ENCODE measurements at places on chromosomes 1 and 21. TPM values are rescaled to one million over a fixed set of nuclear protein-coding genes. Genes with fewer than 3 reads are reported as not detected.

DNA sequence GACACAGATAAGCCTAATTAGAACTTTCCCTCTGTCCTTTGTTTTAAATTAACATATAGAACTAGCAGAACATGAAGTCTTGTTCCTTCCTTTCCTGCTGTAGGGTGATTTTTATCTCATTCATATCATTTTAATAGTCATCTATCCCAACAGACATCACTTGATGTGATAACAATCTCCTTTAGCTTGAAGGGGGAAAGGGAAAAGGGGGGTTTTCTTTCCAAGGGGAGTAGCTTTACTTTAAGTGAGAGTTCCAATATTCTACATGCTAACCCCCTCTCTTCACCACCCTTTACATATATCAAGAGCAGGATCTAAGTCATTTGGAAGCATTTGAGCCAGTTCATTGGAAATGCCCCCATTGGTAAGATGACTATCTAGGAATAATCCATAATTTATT lies 241.9 kb downstream of the HHIPL2 start:
- DNase-seq = no peak

Gene PLPP3
- total RNA-seq = 17.2 TPM

Gene MYOG
- total RNA-seq = not detected

Gene LRP8
- 57.4 TPM for total RNA-seq

Gene ZBTB8A
- total RNA-seq = 6.3 TPM

DNA sequence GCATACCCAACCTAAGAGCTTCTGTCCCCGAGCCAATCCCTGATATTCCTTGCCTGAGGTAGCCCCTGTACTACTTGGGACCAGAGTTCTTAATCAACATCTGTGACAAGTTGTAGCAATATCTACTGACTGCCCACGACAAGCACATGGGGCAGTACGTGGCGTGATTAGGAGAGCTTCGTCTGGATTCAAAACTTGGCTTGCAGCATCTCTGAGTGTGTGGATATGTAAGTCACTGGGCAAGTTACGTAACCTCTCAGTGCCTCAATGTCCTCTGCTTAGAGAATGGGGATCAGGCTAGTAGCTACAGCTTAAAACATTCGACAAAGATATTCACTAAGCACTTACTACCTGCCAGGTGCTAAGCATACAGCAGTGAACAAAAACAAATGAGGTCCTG lies 5.0 kb downstream of the HSPG2 start:
- no peak for DNase-seq

Gene PLA2G2D
- not detected for total RNA-seq

Gene RAD54L
- 24.2 TPM for total RNA-seq

- DNase-seq = no peak
Observed at GRCh38 chr1:64392109-64392508, 77.8 kb upstream of the CACHD1 start.

GRCh38 chr1:246482805-246483568 lies 24.1 kb downstream of the SMYD3 start:
- peak; percentile 10 for DNase-seq

DNA sequence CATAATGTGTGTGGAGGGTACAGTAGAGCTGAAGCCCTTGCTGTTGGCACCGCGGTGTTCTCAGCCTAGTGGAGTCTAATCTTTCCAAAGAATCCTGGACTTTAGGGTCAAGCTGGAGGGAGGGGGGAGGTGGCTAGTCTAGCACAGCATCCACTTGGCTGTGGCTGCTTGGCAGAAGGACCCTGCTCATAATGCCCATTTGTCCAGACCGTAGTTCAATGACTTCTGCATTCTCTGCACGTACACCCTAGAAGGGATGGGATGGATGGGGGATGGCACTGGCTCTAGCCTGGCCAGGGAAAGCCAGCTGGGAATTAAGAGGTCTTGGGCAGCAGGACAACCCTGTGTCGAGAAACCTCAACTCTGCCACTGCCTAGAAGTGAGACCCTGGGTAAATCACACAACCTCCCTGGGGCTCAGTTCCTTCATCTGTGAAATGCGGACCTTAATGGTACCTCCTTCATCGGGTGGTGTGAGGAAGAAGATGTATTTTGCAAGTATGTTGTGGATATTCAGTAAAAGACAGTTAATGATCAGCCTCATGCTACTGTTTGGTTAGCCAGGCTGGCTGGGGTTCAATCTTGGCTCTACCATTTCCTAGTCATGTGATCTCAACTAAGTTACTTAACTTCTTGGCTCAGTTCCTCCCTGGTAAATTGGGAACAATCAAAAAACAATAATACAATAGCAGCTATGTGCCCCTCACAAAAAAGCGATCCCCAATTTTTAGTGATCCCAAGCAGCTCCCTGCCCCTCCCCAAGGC lies 27.2 kb upstream of the CLIC4 start:
- no peak for DNase-seq

DNA sequence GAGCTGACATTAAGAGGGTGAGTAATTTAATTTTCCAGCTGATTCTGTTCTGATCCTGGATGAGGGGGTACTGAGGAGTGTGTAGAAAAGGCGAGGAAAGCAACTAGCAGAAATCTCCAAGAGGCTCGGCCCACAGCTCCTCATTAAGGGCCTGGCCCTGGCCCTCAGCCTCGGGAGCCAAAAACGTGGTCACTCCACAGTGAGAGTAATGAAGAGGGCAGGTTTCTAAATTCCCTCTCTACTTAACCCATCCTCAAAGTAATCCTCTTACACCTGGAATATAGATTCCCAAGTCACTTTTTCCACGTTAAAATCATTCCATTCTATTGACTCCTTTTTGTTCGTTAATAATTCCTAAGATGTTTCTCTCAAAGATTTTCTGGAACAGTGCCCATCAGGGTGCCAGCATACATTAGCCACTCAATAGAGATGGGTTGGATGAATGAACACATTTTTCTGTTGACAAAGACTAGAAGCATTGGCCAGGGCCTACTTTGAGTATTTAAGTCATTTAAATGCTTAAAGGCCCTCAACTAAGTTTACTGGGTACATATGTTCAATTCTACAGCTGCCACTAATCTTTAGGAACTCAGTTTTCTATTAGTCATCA lies 1.1 kb upstream of the COL11A1 start:
- no peak for DNase-seq

DNA sequence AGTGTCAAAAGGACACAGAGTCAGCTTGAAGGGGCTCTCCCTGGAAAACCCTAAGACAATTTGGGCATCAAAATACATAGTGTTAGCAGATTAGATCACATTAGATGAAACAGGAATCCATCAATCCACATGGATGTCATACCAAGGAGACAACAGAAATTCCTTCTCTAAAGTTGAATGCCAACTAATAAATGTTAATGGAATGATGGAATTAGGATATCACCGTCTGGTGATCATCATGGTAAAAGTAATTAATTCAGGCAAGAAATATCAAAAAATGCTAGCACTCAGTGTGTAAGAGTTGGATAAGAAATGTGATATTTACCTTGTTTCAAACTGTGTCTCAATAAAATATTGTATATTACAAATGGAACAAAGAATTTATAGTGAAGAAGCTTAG lies 10.9 kb upstream of the SLC25A24 start:
- no peak for DNase-seq

Gene MAP3K7CL
- 10.7 TPM for total RNA-seq

DNA sequence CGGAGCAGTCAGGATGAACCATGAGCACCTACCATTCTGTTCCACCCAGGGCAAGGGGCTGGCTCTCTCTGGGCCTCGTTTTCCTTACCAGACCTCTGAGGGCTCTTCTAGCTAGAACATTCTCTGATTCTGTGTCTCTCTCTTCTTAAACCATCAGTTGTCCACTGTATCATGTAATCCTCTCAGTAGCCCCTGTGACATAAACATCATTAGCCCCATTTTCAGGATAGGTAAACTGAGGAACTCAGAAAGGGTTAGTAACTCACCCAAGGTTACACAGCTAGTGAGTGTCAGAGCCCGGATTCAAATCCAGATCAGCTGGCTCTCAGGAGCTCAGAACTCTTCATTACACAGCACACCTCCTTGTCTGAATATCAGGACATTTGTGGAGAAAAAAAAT lies 22.8 kb downstream of the IGSF21 start:
- DNase-seq = no peak

DNA sequence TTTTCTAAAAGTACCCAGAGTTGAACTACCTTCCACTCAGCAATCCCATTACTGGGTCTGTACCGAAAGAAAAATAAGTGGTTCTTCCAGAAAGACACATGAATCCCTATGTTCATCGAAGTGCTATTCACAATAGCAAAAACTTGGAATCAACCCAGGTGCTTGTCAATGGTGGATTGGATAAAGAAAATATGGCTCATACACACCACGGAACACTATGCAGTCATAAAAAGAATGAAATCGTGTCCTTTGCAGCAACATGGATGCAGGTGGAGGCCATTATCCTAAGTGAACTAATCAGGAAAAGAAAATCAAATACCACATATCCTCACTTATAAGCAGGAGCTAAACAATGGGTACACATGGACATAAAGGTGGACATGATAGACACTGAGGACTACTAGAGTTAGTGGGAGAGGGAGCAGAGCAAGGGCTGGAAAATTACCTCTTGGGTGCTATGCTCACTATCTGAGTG lies 32.9 kb upstream of the JUN start:
- no peak for DNase-seq

GRCh38 chr1:10626791-10627410 lies 152.2 kb downstream of the PEX14 start:
- no peak for DNase-seq

Gene FLG2
- total RNA-seq = not detected

GRCh38 chr21:42174173-42174572 lies 44.8 kb upstream of the ABCG1 start:
- DNase-seq = no peak

GRCh38 chr1:243420016-243420945 lies 164.4 kb downstream of the SDCCAG8 start:
- peak; percentile 33 for DNase-seq

GRCh38 chr1:26164036-26164860 lies 4.5 kb downstream of the C1orf232 start:
- no peak for DNase-seq

- no peak for DNase-seq
Observed at GRCh38 chr1:226021401-226021800, 22.3 kb upstream of the SDE2 start.

GRCh38 chr1:75083223-75083622 lies 51.0 kb upstream of the LHX8 start:
- DNase-seq = no peak

DNA sequence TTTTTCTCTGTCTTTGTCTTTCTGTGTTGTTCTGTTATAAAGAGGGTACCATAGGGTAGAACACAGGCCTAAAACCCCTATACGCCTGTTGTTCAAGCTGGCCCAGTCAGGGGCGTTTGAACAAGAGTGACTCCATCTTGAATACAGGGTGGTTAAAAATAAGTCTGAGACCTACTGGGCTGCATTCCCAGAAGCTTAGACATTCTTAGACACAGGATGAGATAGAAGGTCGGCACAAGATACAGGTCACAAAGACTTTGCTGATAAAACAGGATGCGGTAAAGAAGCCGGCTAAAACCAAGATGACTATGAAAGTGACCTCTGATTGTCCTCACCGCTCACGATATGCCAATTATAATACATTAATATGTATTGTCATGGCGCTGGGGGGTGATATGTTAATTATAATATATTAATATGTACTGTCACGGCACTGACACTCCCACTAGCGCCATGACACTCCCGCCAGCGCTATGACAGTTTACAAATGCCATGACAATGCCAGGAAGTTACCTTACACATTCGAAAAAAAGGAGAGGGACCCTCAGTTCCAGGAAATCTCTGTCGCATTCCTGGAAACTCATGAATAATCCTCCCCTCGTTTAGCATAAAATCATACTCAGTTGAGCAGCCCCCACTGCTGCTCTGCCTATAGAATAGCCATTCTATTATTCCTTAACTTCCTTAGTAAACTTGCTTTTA lies 58.5 kb upstream of the KLHDC7A start:
- DNase-seq = no peak

DNA sequence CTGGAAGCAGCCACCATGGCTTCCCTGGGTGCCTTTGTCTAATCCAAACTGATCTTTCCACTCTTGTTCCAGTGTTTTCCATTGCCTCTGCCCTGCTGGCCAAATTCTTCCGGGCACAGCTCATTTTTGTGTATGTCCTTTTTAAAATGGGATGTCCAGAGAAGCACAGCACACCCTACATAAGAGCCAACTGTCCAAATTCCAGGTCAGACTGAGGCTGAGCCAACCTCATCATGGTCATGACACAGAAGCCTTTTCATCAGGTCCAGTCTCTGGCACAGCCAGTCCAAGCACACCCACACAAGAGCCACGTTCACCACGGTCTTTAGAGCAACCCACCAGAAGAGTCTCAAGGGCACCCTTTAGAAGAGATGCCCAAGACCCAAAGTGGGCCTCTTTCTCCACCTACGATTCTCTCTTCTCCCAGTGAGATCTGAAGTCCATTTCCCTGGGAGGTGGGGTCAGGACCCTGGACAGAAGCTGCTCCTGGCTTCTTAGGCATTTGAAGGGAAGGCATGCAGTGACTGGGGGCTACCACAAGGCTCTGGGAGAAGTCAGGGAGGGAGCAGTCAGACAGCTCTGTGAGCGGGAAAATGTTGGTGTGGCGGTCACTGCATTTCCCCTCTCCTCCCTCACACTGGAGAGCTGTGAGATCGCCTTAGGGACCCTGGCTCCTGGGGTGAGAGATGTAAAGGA lies 53.2 kb downstream of the SYT2 start:
- peak; percentile 41 for DNase-seq

Gene ARHGEF11
- 19.2 TPM for total RNA-seq

Gene MPZ
- total RNA-seq = 0.89 TPM

DNA sequence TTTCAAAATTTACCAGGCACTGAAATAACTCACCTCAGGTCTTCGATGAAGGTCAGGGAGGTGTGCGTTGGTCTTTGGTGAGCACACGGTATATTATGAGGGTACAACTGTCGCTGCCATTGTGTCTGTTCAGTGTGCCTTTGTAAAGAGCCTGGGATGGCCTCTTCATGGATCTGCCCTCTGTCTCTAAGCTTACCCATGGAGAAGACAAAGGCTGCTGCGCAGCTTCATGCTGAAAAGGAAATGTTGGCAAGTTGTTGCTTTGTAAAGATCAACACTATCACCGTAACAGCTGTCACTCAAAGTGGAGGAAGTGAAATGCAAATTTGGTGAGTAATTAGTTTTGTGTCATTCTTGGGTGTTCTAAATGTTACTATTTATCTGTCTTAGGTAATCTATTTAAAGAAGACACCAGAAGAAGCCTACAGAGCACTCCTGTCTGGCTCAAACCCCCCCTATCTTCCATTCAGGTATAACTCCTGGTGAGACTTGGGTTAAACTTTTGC lies 71.6 kb downstream of the CDC14A start:
- DNase-seq = no peak
